EH (cell line): ENCODE measurements at places on chromosomes 6 and 20.

- peak; percentile 7 for DNase-seq
These were observed 230.7 kb upstream of the BTBD3 start for GRCh38 chr20:11686820-11687543.

- DNase-seq: peak; percentile 69
These were observed 186.9 kb upstream of the UST start for GRCh38 chr6:148559848-148560433.

DNA sequence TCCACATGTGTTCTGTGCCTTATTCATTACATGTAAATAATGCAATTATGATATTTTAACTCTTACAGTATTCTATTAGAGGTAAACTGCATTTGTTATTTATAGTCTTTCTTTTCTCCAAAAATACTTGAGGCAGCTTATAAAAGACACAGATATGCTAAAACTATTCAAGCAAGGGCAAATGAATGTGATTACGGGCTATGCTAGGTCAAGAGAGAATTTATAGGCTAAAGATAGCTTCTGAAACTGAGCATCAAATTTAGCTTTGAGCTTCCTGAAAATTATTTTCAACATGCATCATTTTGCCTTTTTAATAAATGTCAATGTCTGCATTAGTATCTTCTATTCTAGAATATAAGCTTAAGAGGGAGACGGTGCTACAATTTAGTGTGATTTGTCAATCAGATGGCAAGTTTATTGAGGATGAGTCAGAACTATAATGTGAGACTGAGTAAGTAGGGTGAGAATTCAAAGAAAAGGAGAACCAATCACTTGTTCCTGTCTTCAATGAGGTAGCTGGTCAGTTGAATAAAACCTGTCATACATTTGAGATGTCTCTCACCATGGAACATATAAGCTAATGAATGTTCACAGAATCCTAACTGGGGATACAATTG, 669.4 kb upstream of the CITED2 start:
- DNase-seq: peak; percentile 79

GRCh38 chr20:56630506-56631317, 1.6 kb downstream of the TFAP2C start:
- DNase-seq: peak; percentile 69

GRCh38 chr6:38774929-38775707, 60.0 kb downstream of the DNAH8 start:
- no peak for DNase-seq

DNA sequence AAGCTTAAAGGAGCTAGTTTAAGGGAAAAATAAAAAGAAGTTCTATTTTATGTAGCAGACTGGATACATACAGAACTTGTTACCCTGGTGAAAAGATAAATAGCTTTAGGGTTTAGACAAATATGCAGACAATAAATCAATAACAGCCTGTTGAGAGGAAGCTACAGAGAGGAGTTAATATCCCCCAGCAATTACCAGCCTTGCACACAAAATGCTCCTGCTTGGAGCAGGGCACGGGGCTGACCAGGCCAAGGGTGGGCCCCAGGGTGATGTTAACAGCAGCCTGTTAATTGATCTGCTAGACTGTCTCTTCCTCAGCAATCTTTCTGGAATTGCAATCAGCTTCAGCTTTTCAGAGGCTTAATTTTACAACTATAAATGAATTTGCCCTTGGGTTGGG, 125.1 kb upstream of the SOX4 start:
- DNase-seq: no peak

GRCh38 chr6:56088641-56089040, 158.7 kb downstream of the COL21A1 start:
- no peak for DNase-seq

DNA sequence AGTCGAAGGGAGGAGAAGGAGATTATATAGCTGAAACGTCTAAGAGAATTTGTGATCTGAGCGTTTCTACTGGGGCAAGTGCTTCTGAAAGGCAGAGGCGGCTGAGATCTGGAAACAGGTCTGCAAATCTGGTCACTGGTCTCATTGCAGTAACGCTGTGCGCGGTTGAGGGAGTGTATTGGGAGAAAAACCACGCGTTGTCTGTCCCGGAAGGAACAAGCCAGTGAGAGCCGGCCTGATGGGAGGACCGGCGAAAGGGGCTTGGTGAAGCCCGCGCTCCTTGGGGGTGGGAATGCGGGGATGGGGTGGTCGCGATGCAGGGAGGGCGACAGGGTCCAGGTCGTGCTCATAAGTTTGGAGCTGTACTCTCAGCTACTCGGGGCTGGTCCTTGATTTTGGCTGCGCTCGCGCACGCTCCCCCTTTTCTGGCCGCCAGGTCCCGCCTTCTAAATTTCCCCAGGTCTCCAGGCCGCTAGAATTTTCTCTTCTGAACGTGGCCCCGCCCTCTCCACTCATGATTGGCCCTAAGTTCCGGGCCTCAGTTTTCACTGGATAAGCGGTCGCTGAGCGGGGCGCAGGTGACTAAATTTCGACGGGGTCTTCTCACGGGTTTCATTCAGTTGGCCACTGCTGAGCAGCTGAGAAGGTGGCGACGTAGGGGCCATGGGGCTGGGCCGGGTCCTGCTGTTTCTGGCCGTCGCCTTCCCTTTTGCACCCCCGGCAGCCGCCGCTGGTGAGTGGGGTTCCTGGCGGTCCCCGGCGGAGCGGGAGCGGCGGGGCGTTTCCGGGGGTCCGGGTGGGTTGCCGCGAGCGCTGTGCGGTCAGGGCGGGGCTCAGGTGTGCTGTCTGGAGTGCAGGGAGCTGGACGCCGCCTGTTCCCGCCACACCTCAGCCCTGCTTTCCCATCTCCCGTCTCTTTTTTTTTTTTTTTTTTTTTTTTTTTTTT, at the start of gene MICB:
MICB (plus strand) TSS at position 615 of the 946 bp plus-strand sequence; CDS start at position 664, 49 bp downstream.
- peak; percentile 81 for DNase-seq

DNA sequence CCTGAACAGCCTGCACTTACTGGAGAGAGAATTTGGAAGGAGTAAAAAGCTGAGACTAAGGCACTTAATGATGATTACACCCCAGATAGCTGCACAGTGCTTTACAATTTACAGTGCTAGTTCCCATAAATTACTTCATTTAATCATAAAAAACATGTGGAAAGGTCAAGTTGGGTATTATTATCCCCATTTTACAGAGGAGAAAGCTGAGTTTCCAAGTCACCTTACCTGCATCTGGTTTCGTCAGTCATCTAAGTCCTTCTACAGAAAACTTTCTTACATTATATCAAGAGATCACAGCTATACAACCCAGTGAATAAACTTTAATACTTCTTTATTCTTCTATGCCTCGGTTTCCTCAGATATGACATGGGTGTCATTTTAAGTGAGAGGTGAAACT, 3.3 kb downstream of the PTPRK start:
- DNase-seq: no peak

DNA sequence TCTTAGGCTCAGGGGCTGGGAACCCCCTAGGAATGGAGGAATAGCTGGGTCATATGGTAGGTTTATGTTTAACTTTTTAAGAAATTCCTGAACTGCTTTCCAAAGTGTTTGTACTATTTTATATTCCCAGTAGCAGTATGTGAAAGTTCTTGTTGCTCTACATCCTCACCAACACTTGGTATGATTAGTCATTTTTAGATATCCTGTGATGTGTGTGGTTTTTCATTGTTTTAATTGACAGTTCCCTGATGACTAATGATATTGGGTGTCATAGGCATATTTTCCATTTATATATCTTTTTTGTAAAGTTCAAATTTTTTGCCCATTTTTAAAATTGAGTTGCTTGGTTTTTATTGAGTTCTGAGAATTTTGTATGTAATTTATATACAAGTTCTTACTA, 72.3 kb downstream of the SLC16A10 start:
- no peak for DNase-seq

- no peak for DNase-seq
These were observed 12.4 kb downstream of the TFEB start for GRCh38 chr6:41722969-41723529.

GRCh38 chr20:32632461-32633354, 41.0 kb downstream of the C20orf203 start:
- DNase-seq: no peak

GRCh38 chr6:118042855-118043254, 135.8 kb downstream of the SLC35F1 start:
- no peak for DNase-seq

DNA sequence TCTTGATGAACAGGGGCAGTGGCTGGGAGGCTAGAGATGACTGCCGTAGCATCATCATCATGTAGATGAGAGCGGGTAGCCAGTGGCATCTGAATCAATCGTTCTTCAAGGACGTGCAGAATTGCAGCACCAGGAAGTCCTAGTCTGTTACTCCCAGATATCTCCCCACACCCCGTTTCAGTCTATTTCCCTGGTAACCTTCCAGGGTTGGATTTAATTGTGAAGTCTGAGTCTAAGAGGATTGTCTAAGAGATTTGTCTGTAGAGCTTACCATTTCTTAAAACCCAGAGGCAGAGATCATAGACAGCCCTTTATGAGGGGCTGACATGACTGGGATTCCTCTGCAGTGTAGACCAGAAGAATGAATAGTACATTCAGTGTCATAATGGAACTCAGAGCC, 16.6 kb upstream of the CD83 start:
- DNase-seq: no peak
